ENCODE measurements at places on chromosomes 13 and 19. TPM values are rescaled to one million over a fixed set of nuclear protein-coding genes. Genes with fewer than 3 reads are reported as not detected.

Gene ZC3H13
- 50.7 TPM for polyA plus RNA-seq

Gene ANGPTL8
- not detected for polyA plus RNA-seq

Gene TMEM145
- not detected for polyA plus RNA-seq

Gene PCP2
- not detected for polyA plus RNA-seq

Gene LILRB2
- polyA plus RNA-seq = not detected

Gene PRR12
- 0.85 TPM for polyA plus RNA-seq

Gene ZNF260
- 13.6 TPM for polyA plus RNA-seq

Gene ADAMTS10
- 4.3 TPM for polyA plus RNA-seq

Gene ARRDC5
- not detected for polyA plus RNA-seq

Gene ZNF100
- polyA plus RNA-seq = 2.6 TPM

Gene TMPRSS9
- polyA plus RNA-seq = 0.28 TPM

Gene SLC6A16
- polyA plus RNA-seq = 0.40 TPM

Gene C19orf73
- 1.0 TPM for polyA plus RNA-seq

Gene ALOX5AP
- polyA plus RNA-seq = 0.49 TPM

Gene SPHK2
- 9.9 TPM for polyA plus RNA-seq

Gene PLEKHJ1
- 62.3 TPM for polyA plus RNA-seq

Gene IQCN
- 0.33 TPM for polyA plus RNA-seq

Gene NOVA2
- polyA plus RNA-seq = not detected

Gene LRRC63
- polyA plus RNA-seq = not detected

Gene GRK1
- polyA plus RNA-seq = not detected

Gene LYPD5
- 1.4 TPM for polyA plus RNA-seq

Gene TTC9B
- polyA plus RNA-seq = 0.15 TPM

Gene IRGC
- not detected for polyA plus RNA-seq

Gene DPF1
- 1.5 TPM for polyA plus RNA-seq

Gene LGI4
- 0.49 TPM for polyA plus RNA-seq

Gene PRX
- polyA plus RNA-seq = 0.52 TPM

Gene ZNF773
- polyA plus RNA-seq = 18.6 TPM

Gene HOOK2
- polyA plus RNA-seq = 12.4 TPM

Gene TRMT1
- polyA plus RNA-seq = 31.8 TPM

Gene RUVBL2
- 130 TPM for polyA plus RNA-seq

Gene NALCN
- polyA plus RNA-seq = 3.5 TPM

Gene PEAK3
- not detected for polyA plus RNA-seq

Gene CYP4F12
- not detected for polyA plus RNA-seq

Gene SIGLEC5
- polyA plus RNA-seq = not detected

Gene GRIK5
- not detected for polyA plus RNA-seq

Gene NLRP11
- polyA plus RNA-seq = not detected

Gene RXFP2
- polyA plus RNA-seq = not detected

Gene PRR22
- 0.19 TPM for polyA plus RNA-seq

Gene CTU1
- 4.4 TPM for polyA plus RNA-seq

Gene DLL3
- polyA plus RNA-seq = 1.2 TPM

Gene TICAM1
- polyA plus RNA-seq = 19.9 TPM

Gene CEBPG
- 27.4 TPM for polyA plus RNA-seq

Gene MISP3
- polyA plus RNA-seq = 2.7 TPM

Gene ZNF737
- 2.8 TPM for polyA plus RNA-seq

Gene CYP4F3
- not detected for polyA plus RNA-seq

Gene GFY
- polyA plus RNA-seq = not detected

Gene CPAMD8
- 0.80 TPM for polyA plus RNA-seq

Gene LINGO3
- polyA plus RNA-seq = not detected

Gene FGF21
- polyA plus RNA-seq = not detected

All from GM23248 (cell line).